Neural crest cell (in vitro differentiated cells): ENCODE measurements at places on chromosomes 2 and 18. TPM values are rescaled to one million over a fixed set of nuclear protein-coding genes. Genes with fewer than 3 reads are reported as not detected.

DNA sequence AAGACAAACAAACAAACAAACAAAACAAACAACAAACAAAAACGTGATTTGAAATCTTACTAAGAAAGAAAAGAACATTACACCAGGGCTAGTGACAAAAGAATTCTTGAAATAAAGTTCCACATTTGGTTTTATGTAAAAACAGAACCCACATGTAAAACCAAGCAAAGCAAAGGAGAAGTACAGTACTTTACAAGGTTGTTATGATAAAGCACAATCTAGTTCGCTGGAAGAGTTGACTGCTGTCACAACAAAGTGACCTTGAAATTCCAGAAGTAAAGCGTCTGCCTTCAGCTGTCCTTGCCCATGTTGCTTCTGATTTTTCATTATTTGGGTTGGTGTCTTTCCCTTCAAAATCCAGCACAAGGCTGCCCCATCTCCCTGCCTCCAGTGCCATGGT, 94.8 kb upstream of the CYRIA start:
- no peak for DNase-seq

- no peak for DNase-seq
Observed at GRCh38 chr2:28749526-28749925, 2.1 kb upstream of the PPP1CB start.

DNA sequence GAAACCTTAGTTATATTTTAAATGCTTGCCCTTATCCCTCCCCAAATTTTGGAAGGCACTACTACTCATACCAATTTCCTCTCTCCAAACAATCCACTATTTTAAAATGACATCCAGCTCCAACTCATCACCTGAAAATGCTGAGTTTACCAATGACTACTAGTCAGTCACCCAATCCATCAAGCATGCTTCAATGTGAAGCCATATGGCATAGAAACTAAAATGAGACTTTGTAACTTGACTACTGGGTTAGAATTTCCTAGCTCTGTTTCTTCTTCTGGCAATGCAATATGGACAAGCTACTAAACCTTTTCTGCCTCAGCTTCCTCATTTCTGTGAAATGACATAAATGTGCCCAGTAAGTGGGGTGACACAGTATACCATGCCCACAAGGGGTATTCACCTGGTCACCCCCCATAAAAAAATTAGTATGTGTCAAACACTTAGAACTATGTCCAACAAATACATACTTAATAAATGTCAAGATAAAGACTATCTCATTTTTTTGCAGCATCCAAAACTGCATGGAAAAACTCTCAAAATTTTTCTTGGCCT, 10.0 kb upstream of the STPG4 start:
- DNase-seq = no peak

Gene DPP10
- 2.1 and 3.0 TPM in 2 replicates for total RNA-seq

DNA sequence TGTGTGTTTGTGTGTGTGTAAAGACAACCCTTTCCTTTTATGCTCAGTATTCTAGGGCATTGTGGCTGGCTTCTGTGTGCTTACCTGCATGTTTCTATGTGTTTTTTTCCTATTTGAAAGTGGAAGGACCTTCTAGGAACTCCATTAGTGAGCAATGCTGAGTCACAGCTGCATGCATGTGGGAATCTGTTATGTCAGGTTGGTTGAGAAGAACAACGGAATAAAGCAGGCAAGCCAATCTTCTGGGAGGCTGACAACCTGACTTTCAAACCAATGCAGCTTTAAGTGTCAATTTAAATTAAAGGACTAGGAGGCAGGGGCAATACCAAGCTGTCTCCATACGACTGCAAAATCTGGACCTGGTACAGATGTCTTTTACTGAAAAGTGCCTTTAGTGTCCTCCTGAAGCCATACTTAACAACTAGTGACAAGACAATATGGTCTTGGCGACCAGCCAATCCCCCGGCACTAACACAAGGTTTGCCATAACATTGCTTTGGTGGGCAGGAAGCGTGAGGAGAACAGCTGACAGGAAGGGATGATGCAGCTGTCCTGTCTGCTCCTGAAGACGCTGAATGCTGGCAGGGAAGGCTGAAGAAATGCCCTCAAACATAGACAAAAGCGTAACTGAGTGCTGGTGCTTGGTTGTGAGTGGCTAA, 514.7 kb upstream of the CDH7 start:
- DNase-seq = no peak
